T-helper 2 cell treated with Interferon-gamma antibody and Interleukin-4, amounts not matched to agents 5 μg/mL and 100 μg/mL, for 36 hours (primary cell): ENCODE measurements at places on chromosomes 2 and 18.
A peak's percentile ranks its signal among the peaks of the same experiment; 100 is the strongest.

- H3K27me3 ChIP-seq = peaks cover 17% of the 10 kb centered on the region
- no peak for DNase-seq
- no peak overlapping the region for H3K4me3 ChIP-seq
- no peak overlapping the region for H3K27ac ChIP-seq
- no peaks in the 10 kb centered on the region for H3K4me1 ChIP-seq
- H3K36me3 ChIP-seq = no peaks in the 10 kb centered on the region
Observed at GRCh38 chr18:48385596-48385995, 23.6 kb downstream of the ZBTB7C start.

GRCh38 chr18:64519201-64519600 lies 370.3 kb upstream of the LINC00305 start:
- no peaks in the 10 kb centered on the region for H3K4me1 ChIP-seq
- H3K4me3 ChIP-seq = no peak overlapping the region
- no peak overlapping the region for H3K27ac ChIP-seq
- no peaks in the 10 kb centered on the region for H3K36me3 ChIP-seq
- DNase-seq = no peak
- H3K27me3 ChIP-seq = no peaks in the 10 kb centered on the region

DNA sequence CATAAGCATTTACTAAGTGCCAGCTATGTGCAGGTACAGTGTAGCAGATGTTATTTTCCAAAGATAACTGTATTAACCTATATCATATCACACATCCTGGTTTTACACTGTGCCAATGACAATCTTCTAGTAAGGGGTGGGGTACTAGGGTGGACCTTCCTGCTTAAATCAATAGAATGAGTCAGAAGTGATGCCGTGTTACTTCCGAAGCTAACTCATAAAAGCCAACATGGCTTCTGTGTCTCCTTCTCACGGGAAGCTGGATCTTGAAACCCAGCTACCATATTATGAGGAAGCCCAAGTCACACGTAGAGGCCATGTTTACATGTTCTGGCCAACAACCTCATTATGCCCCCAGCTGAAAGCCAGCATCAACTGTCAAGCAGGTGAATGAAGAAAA lies 59.1 kb downstream of the MRPL33 start:
- H3K4me3 ChIP-seq = no peak overlapping the region
- no peaks in the 10 kb centered on the region for H3K27me3 ChIP-seq
- no peak overlapping the region for H3K27ac ChIP-seq
- no peak for DNase-seq

DNA sequence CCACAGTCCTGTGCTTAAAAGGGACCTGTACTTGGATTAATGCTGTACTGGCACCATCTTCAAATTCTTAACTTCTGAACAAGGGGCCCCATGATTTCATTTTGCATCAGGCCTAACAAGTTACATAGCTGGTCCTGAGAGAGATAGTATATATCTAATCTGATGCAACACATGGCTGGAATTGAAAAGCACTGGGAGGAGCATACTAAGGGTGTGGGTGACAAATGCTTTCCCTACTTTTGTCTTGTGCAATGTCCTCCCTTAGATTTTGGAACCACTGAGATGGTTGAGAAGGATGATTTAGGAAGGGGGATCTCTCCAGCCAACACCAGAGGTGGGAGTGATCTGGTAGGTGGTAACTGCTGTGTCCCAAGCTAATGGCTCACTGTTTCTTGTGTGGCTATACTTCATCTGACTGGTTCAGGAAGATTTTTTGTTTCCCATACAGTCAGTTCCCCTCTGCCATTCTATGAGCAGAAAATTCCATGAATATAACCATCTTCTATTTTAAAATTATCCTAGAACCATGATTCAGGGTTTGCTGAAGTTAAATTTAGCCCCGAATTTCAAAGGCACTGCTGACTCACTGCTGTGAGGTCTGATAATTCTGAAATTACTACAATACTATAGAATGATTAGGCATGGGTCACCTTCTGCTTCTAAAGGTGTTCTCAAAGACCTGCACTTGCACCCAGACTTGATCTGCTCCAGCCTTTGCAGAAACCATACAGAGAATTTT lies 108.3 kb upstream of the NCKAP5 start:
- H3K36me3 ChIP-seq = no peaks in the 10 kb centered on the region
- H3K27me3 ChIP-seq = peaks cover 2% of the 10 kb centered on the region
- H3K27ac ChIP-seq = no peak overlapping the region
- no peak overlapping the region for H3K4me3 ChIP-seq

DNA sequence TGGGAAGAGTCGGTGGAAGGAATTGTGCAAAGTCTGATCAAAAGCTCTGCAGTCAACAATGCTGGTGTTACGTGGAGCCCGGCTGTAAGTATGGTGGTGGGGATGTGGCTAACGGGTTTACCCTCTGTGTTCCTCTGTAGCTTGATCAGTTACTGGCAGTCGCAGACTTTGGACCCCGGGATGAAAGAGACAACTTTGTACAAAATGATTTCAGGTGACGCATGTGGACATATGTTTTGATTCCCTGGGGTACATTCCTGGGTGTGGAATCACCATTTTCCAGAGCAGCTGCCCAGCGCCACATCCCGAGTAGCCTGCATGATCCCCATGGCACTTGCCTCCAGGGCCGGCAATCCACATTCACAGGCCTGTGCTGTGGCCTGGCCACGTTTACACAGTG lies 9.8 kb downstream of the RBFA start:
- DNase-seq = no peak
- H3K4me3 ChIP-seq = no peak overlapping the region
- H3K36me3 ChIP-seq = peaks cover 31% of the 10 kb centered on the region
- no peaks in the 10 kb centered on the region for H3K27me3 ChIP-seq

- H3K27ac ChIP-seq = no peak overlapping the region
- no peak for DNase-seq
- no peaks in the 10 kb centered on the region for H3K36me3 ChIP-seq
- no peak overlapping the region for H3K4me3 ChIP-seq
- H3K4me1 ChIP-seq = no peaks in the 10 kb centered on the region
Observed at GRCh38 chr18:32847691-32848090, 74.9 kb upstream of the KLHL14 start.

- no peak overlapping the region for H3K4me3 ChIP-seq
- peaks cover 9% of the 10 kb centered on the region for H3K4me1 ChIP-seq
- peaks cover 5% of the 10 kb centered on the region for H3K36me3 ChIP-seq
Observed at GRCh38 chr2:85961754-85962153, 73.0 kb upstream of the ST3GAL5 start.

GRCh38 chr2:210224591-210224940 lies 681 bp downstream of the ACADL start:
- H3K27ac ChIP-seq = no peak overlapping the region
- H3K4me1 ChIP-seq = peaks cover 4% of the 10 kb centered on the region
- H3K36me3 ChIP-seq = no peaks in the 10 kb centered on the region
- DNase-seq = no peak
- H3K4me3 ChIP-seq = peak overlapping the region; percentile 32

DNA sequence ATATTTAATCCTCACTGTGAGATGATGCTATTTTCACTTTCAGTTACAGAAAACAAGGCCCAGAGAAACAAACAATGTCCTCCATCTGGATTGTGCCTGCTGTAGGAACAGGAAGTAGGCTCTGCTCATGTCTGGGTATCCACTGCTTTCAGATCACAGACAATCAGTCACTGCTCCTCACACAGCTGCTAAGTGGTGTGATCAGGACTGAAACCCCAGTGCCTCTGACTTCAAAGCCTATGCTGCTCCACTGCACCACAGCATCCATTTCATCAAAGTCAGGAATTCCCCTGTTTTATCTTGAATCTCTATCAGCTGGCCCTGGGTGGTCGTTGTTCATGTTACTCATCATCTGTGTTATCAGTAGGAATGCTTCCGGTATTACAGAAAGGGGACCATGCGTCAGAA lies 303.8 kb upstream of the TRIB2 start:
- peak overlapping the region; percentile 67 for H3K4me3 ChIP-seq
- H3K4me1 ChIP-seq = peaks cover 34% of the 10 kb centered on the region
- peak; percentile 39 for DNase-seq
- peak overlapping the region; percentile 85 for H3K27ac ChIP-seq

- H3K27me3 ChIP-seq = no peaks in the 10 kb centered on the region
- H3K36me3 ChIP-seq = peaks cover 34% of the 10 kb centered on the region
- H3K27ac ChIP-seq = no peak overlapping the region
- H3K4me1 ChIP-seq = peaks cover 3% of the 10 kb centered on the region
- no peak overlapping the region for H3K4me3 ChIP-seq
Observed at GRCh38 chr18:63342206-63342605, 22.6 kb upstream of the BCL2 start.

- H3K27ac ChIP-seq = no peak overlapping the region
- no peaks in the 10 kb centered on the region for H3K4me1 ChIP-seq
- H3K36me3 ChIP-seq = no peaks in the 10 kb centered on the region
- DNase-seq = no peak
- H3K27me3 ChIP-seq = peaks cover 2% of the 10 kb centered on the region
Observed at GRCh38 chr18:50623694-50624352, 63.9 kb downstream of the MAPK4 start.

DNA sequence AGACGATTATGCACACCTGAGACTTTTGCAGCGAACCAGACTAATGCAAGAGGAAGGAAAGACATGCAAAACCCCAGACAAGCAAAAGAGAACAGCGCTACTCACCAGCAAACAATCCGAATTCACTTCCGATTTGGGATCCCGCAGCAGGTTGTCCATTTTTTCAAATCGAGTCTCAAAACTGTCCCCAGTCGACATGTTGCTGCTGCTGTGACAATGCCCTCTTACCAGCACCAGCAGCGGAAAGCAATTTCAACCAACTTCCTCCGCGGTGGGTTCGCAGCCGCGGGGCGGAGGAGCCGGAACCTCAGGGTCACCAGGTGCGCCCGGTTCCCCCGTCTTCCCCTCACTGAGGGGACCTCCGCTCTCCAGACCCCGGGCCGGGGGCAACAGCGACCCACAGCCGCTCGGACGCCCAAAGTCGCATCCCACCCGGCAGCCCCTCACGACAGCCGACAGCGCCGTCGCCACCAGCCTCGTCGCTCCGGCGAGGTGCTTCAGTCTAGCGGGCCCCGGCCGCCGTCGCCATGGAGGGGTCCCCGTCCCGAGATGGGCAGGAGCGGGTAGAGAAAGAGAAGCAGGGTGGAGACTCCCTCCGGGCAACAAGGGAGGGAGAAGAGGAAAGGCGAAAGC lies 784 bp downstream of the ROCK1 start:
- DNase-seq = peak; percentile 58
- H3K4me3 ChIP-seq = no peak overlapping the region
- H3K4me1 ChIP-seq = peaks cover 24% of the 10 kb centered on the region
- H3K27me3 ChIP-seq = no peaks in the 10 kb centered on the region

DNA sequence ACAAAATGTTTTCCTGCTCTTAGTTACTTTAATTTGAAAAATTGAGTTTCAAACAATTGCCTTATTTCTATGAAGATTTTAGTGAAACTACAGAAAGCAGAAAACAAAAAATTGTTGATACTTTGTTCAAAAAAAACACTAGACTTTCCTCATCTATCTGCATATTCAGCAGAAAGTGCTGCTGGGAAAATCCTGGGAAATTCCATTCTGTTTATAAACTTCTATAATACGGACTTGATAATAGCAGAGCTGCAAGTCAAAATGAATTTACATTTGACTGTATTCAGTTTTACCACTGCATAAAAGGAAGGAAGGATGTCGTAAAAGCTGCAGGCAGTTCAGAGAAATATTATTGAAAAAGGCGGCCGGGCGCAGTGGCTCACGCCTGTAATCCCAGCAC lies 24.9 kb upstream of the ERICH2 start:
- DNase-seq = no peak
- no peak overlapping the region for H3K27ac ChIP-seq
- H3K36me3 ChIP-seq = no peaks in the 10 kb centered on the region

DNA sequence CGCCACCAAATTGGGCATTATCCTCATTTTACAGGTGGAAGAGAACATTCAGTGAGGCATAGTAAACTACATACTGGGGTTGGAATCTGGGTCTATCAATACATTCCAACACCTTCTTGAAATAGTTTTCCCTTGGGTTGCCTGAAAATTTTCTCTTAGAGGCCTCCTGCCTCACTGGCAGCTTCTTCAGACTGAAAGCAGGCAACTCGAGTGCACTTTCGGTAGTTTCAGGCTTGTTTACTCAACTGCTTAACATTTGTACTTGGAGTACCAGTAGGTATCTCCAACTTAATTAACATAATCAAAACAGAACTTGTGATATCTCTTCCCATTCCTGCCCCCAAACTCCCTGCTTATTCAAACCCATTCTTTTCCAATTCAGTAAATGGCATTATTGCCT lies 36.2 kb upstream of the C2orf74 start:
- H3K4me3 ChIP-seq = no peak overlapping the region
- no peak overlapping the region for H3K27ac ChIP-seq
- H3K4me1 ChIP-seq = no peaks in the 10 kb centered on the region

DNA sequence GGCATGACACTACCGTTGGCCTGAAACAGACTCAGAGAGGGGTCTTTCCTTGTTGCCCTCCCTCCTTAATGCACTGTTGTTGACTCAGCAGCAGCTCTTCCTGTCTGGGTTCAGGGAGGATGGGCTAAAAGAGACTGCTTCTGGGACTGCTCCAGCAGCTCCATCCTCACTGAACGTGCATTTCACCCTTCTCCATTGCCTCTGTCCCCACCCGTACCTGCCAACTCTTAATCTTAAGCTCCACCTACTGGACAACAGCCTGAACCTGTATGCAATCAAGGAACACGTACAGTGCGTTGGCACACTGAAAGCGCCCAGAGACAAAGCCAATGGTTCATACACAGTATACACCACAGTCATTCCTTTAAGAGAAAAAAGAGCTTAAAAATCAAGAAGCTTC lies 230.8 kb upstream of the RAB6C start:
- H3K36me3 ChIP-seq = no peaks in the 10 kb centered on the region
- no peak overlapping the region for H3K27ac ChIP-seq
- no peak for DNase-seq
- H3K4me3 ChIP-seq = no peak overlapping the region
- no peaks in the 10 kb centered on the region for H3K4me1 ChIP-seq

- H3K27me3 ChIP-seq = no peaks in the 10 kb centered on the region
- no peak overlapping the region for H3K4me3 ChIP-seq
- no peaks in the 10 kb centered on the region for H3K4me1 ChIP-seq
- DNase-seq = no peak
Observed at GRCh38 chr18:55096263-55096951, 137.1 kb upstream of the CCDC68 start.

DNA sequence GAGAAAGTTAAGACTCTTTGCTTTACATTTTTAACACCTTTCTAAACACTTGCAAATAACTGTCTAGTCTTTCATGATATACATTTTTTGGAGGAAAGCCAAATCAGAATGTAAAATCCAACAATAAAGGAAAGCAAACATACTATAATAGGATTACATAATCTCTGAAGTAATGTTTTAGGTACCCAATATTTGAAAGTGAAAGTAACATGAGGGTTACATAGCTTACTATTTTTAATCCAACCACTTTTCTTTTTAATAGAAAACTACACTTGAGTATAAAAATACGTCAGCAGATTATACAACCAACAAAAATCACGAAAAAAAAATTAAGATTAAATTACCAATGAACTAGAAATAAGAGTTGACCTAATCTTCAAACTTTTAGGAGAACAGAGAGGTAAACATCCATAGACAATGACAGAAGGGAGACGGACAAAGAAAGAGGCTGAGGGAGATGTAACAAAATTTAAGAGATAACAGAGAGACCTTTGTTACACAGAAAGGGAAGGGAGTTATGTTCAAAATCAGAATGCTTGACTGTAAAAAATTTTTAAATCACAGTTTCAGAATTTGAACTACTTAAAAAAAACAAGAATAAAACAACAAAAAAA lies 150.0 kb downstream of the IKZF2 start:
- peak overlapping the region; percentile 79 for H3K27ac ChIP-seq
- no peak for DNase-seq
- H3K4me1 ChIP-seq = peaks cover 13% of the 10 kb centered on the region
- peak overlapping the region; percentile 69 for H3K4me3 ChIP-seq
- peaks cover 8% of the 10 kb centered on the region for H3K36me3 ChIP-seq
